ENCODE measurements at places on chromosomes 11 and 22.

- no peak for DNase-seq
Observed at GRCh38 chr11:62251698-62252097, 9.7 kb downstream of the SCGB1D2 start.

- no peak for DNase-seq
Observed at GRCh38 chr11:117194267-117194666, 4.9 kb upstream of the TAGLN start.

DNA sequence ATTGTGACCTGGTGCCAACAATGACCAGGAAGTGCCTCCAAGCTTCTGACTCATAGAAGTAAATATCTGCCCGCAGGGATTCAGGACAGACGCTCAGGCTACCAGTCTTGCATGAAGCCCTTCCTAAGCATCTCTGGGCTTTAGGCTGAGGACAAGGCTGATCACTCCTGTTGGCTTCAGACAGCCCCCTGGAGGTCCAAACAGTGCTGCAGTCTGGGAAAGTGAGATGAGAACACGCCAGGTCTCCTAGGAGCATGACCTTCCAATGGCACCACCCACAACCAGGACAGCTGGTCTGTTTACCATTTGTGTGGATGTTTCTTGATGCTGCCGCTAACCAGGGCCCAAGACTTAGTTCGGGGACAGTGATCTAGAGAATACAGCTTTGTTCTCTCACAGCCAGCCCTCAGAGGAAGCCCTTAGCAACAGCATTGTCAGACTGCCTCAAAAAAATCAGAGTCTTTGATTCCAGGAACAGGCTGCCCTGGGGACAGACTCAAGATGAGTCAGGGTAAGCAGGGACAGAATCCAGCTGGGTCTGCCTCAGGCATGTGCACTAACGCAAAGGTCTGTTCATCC lies 111.2 kb downstream of the ZNF280B start:
- DNase-seq, result no peak

GRCh38 chr11:105829084-105829483 lies 193.0 kb downstream of the MSANTD4 start:
- DNase-seq, result no peak

DNA sequence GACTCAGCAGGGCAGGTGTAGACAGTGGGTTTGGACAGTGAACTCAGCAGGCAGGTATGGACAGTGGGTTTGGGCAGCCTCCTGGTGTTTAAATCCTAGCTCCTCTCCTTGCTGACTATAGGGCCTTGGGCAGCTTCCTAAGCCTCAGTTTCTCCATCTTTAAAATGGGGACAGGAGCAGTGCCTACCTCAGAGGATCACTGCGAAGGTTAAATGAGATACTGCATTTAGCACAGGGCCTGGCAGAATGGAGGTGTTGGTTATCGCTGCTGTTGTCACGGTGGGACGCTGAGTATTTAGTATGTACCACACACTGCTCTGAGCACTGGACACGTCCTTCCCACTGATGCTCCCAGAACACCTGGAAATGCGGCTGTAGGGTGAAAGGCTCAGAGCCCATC lies 14.4 kb upstream of the SCGB1A1 start:
- DNase-seq, result no peak

DNA sequence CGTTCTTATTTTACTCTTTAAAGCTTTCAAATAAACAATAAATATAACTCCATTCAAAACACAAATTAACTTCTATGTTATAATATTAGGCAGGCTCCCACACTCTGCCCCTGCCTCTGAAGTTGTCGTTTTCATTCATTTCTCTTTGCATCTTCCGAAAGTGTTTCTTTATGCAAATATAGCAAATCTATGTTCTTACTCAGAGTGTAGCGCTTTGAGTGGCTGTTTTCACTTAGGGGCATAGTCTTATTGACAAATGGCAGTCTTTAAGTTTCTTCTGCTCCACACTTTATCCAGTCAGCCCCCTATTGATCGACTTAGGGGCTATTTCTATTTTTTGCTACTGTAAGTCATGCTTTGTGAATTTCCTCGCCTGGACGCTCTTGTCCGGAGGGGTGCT lies 45.3 kb upstream of the RTL6 start:
- no peak for DNase-seq

DNA sequence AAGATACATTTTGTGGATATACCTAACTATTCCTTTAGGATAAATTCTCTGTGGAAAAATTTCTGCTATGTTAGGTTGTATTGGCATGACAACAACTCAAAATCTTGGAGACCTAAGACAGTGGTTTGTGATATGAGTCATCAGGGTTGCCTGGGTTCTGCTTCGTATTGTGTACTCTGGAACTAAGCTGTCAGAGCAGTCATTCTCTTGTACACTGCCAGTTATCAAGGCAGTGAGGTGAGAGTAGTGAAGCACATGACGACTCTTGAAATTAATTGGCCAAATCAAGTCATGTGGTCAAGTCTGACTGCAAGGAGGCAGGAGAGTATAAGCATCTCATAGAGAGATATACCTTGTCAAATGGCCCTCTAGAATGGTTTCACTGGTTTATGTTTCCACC lies 104.4 kb downstream of the FANCF start:
- DNase-seq, result no peak

GRCh38 chr11:1754376-1755150 lies 4.2 kb upstream of the IFITM10 start:
- DNase-seq, result no peak

DNA sequence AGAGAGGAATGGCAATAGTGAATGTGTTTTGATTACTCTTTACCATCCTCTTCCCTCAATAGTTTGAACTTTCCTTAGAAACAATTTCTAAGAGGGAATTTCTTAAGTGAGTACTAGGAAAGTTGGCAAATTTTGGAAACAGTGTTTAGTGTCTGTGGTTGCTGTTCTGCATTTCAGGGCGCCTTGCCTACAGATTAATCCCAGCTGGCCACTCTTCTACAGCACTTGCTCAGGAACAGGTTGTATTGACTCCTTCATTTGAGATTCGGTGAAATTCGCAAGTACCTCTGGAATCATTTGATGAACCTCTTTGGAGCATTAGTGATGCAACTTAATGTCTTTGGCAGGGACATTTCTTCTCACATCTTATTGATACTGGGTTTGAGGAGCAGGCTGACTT lies 28.3 kb downstream of the JAM3 start:
- DNase-seq, result no peak

- no peak for DNase-seq
Observed at GRCh38 chr22:40326905-40327735, 19.2 kb upstream of the ADSL start.

GRCh38 chr11:134468796-134469195 lies 56.8 kb upstream of the B3GAT1 start:
- DNase-seq, result no peak

- no peak for DNase-seq
Observed at GRCh38 chr22:35209203-35209602, 48.1 kb upstream of the HMGXB4 start.

GRCh38 chr22:32236970-32237369 lies 18.2 kb downstream of the SLC5A4 start:
- no peak for DNase-seq

DNA sequence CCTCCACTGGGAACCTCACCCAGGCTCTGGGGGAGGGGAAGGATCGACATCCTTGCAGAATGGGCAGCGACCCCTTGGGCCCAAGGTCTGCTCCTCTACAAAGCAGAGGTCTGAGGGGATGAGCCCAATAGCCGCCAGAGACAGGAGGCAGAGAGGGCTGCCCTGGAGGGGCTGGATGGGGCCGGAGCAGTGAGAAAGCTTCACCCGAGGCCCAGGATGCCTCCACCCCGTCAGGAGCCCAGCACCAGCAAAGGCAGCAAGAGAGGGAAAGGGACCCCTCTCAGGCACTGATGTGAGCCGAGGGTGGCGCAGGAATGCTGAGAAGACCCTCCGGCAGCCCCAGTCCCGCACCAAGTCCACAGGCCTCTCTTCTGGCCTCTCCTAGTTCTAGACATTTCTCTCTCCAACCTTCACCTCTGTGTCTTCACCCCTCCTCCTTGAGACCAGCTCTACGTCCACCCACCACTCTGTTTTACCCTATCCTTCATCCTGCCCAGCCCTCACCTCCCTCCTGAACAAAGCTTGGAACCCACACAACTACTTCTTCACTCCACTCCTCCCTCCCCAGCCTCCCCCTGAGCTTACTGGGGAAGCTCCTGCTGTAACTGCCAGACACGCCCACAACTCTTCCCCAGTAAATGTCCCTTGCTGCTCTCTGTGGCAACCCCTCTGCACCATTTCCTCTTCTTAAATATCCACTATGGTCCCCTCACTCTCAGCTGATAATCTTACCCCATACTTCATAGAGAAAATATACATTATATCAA lies 131.9 kb downstream of the MPPED1 start:
- no peak for DNase-seq

GRCh38 chr11:100072131-100072530 lies 615.0 kb upstream of the ARHGAP42 start:
- DNase-seq, result no peak

- no peak for DNase-seq
Observed at GRCh38 chr11:6197466-6198200, 1.4 kb upstream of the OR52W1 start.

GRCh38 chr11:90747057-90747456 lies 524.2 kb upstream of the CHORDC1 start:
- DNase-seq, result no peak

- no peak for DNase-seq
Observed at GRCh38 chr11:85725510-85726258, 39.7 kb upstream of the CCDC89 start.

- no peak for DNase-seq
Observed at GRCh38 chr22:20182365-20182764, 31.5 kb upstream of the CCDC188 start.

DNA sequence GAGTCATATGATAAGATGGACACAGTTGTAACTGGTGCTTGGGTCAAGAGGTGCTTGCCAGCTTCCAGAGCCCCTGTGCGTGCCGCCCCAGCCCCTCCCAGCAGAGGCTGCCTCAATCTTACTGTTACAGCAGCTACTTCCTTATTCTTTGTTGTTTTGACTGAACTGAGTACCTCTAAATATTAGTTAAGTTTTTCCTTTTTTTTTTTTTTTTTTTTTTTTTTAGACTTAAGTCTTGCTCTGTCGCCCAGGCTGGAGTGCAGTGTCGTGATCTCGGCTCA lies 8.8 kb downstream of the ZBED4 start:
- no peak for DNase-seq

GRCh38 chr22:25025491-25026400 lies 73.2 kb downstream of the KIAA1671 start:
- DNase-seq, result no peak
